ENCODE measurements at places on chromosomes 3 and 15.

GRCh38 chr15:63978511-63979261 is 67.6 kb downstream of the DAPK2 start:
- DNase-seq, result no peak

DNA sequence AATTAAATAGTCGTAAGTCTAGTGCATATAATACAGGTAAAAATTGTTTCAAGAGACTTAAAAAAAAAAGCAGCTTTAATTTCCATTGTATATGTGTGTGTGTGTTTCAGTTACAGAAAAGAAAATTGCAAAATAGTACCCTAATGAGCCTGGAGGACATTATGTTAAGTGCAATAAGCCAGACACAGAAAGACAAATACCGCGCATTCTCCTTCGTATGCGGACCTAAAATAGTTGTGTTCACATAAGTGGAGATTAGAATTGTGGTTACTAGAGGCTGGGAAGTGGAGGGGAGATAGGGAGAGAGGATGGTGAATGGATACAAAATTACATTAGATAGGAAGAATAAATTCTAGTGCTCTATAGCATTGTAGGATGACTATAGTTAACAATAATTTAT is 3.6 kb downstream of the MESD start:
- no peak for DNase-seq

DNA sequence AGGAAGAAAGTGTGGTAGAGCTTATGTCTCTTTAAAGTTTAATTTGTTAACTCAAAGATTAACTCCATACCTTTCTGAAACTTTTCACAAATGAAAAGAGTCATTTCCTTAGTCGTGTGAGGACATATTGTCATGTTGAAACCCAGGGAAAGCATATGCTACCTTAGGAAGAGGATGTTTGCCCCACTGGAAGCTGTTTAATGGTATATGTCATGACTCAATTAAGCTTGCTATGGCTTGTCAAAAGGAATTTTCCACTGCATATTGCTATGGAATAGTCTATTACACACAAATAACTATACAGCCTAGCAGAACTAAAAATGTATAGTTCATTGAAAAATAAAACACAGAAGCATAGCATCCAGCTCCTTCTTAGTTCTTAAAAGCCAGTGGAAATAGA is 69.9 kb downstream of the NSUN3 start:
- DNase-seq, result no peak

GRCh38 chr3:147407498-147408187 is 1.3 kb upstream of the ZIC4 start:
- DNase-seq, result no peak

DNA sequence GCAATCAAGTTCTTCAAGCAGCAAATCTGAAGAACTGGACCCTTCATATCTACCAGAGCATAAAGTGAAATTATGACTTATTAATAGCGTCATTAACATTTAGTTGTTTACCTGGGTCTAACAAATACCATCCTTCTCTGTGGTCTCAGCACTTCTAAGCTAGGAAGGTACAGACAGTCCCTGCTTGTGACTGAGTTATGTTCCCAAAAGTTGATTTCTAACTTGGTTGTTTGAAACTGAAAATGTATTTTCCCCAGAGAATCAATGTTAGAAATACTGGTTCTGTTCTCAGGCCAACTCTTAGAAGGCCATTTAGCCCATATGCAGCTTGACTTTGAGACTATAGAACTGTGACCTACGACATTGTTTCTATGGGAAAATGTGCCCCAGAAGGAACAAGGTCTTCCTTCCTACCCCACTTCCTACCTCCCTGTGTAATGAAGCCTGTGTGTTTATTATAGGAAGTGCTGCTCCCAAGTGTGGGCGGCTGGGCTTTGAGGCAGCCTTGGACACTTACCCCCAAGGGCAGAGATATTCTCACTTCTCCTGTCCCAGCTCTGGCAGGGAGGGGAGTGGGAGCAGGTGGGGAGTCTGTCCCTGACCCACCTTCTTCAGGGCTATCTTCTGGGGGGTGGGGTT is 12.2 kb upstream of the MAPK6 start:
- DNase-seq, result no peak

- DNase-seq, result no peak
Measured at GRCh38 chr3:23671851-23672589, 133.7 kb upstream of the UBE2E1 start.

- DNase-seq, result peak; percentile 70
Measured at GRCh38 chr3:141308588-141309218, 59.6 kb upstream of the ZBTB38 start.

DNA sequence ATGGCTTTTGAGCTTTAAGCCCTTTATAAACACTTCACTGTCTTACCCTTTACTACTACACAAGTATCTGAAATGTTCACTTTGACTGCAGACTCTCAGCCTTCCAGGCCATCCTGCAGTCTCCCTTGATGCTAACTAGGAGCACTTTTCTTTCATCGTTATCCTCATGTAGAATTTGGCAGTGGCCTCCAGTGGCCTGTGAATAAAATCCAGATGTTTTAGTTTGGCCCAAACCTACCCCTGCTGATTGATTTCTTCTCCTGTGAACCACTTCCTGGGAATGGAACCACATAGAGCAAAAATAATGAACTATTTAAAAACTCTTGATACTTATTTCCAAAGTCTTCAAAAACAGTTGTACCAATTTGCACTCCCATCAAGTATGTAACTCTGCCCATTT is 271.9 kb downstream of the FEZF2 start:
- no peak for DNase-seq

- no peak for DNase-seq
Measured at GRCh38 chr15:92637626-92638025, 17.9 kb downstream of the FAM174B start.

- no peak for DNase-seq
Measured at GRCh38 chr3:82736696-82737277, 975.3 kb upstream of the GBE1 start.

- no peak for DNase-seq
Measured at GRCh38 chr3:165133188-165133899, 55.0 kb upstream of the SI start.

- no peak for DNase-seq
Measured at GRCh38 chr3:144523396-144523795, 551.8 kb downstream of the DIPK2A start.

DNA sequence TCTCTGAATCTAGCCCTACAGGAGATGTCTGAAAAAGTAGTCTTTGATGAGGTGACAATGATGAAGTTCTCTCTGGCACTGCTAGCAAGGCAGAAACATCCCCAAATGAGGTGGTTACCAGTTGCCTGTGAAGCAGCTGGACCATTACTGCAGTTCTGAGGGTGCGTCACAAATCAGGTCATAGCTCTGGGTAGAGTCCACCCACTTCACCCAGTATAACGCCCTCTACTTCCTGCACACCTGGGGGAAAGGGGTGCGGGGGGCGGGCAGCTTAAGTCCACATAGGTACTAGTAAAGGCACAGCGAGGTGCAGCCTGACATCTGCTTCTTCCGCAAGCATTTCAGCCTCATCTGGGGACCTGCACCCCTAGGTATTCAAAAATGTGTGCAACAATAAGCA is 13.4 kb upstream of the SATB1 start:
- DNase-seq, result no peak

GRCh38 chr3:109118584-109118983 is 650 bp upstream of the MORC1 start:
- DNase-seq, result no peak

DNA sequence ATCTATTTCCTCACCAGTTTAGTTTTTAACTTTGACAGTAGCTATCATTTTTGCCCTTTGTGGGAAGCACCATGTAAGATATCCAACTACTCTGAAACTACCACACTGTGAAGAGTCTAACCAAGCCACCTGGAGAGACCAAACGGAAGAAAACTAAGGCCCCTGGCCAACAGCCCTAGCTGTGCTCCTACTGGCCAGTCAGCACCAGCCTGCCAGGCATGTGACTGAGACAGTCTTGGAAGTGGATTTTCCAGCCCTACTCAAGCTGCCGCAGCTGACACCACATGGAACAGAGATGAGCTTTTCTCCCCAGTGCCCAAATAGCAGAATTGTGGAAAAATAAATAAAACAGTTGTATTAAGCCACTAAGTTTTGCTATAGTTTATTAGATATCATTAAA is 2.9 kb upstream of the TBC1D5 start:
- DNase-seq, result no peak

GRCh38 chr15:50907601-50908208 is 778 bp upstream of the AP4E1 start:
- peak; percentile 49 for DNase-seq

DNA sequence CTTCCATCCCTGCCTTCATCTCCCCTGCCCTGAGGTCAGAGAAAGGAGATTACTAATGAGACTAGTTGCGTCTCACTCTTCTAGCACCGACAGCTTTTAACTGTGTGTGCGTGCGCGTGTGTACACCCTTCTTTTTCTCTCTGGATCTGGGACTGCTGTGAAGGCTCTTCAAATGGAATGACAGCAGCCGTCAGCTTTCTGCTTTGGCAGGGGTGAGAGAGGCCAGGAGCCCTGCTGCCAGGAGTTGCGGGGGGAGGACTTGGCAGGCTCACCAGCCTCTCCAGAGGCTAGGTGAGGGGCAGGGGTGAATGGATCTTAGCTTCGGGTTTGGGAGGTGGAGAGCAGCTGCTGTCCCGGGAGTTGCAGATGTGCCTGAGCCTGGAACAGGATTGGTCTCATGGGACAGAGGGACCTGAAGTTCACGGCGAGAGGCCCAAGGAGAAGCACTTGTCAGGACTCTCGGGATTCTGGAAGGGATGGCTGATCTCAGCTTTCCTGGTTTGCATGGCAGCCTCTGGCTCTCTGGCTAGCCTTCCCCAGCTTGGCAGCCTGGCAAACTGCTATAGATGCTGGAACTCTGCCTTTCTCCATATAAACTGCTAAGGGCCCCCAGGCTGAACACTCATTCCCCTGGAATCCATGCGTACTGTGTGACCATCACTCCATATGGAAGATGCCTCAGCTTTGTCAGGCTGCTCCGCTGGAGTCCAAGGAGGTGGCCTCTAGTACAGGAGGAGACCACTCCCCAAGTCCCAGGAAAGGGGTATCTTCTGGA is 16.6 kb downstream of the TEX264 start:
- no peak for DNase-seq

DNA sequence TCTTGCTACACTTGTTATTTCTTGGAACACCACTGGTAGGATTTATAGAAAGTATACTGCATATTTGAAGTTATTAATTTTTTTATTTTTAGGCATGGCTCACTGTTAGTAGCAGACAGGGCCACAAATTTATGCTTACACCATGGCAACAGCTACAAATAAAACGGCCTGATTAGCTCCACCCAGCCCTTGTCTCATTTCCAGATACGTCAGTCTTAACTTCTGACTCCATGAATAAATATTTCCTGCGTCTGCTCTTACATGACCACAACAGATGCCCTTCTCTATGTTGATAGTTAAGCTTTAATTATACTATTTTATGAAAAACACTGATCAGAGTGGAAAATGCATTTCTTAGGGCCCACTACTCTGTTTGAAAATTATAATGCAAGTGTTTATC is 62.3 kb upstream of the CPOX start:
- DNase-seq, result no peak

GRCh38 chr3:24382647-24383046 is 112.0 kb downstream of the THRB start:
- no peak for DNase-seq

GRCh38 chr15:75718328-75718727 is 5.7 kb upstream of the CSPG4 start:
- DNase-seq, result no peak

DNA sequence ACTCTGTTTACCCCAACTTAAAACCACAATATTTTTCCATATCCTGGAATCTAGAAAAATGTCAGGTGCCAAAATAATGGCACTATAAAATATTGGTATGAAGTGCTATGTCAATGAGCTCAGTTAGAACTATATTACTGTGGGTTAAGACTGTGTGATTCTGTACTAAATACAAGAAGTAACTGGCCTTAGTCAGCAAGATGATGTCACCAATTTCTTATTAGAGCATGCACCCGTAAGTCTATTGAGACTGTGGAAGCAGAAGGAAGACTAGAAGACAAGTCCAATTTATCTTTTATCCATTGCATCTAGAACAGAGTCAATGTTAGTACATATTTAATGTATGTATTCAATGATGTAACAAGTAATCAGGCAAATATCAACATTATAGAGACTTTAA is 25.0 kb downstream of the LRRC58 start:
- DNase-seq, result no peak

DNA sequence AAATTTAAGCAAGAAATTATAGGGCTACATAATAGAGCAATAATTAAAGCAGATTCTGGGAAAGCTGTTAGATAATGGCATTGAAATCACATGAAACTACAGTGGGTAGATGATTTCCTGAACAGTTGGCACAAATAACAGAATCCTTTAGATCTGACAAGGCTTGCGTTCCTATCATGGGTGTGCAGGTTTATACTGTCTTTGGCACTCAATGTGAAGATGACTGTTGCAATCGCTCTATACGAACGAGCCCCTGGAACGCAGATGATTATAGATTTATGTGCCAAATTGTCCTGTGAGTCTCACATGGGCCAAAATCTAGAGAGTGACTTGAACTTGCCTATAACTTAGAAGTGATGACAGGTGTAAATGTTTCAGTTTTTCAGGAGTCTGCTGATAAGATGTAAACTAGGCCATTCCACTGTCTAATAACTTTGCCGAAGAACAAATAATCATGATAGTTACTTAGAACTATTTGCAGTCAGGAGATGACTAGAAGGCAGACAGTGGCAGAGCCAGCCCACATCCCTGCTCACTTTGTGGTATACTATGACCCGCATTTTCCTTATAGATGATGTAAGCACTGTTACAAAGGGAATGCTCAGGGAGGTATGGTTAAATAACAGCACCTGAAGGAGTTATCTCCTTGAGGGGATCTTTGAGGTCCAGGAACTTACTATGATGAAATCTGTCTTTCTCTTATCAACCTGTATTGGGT is 30.5 kb upstream of the TRPC1 start:
- no peak for DNase-seq

- DNase-seq, result no peak
Measured at GRCh38 chr3:100802126-100802525, 92.8 kb downstream of the TFG start.

GRCh38 chr3:94118390-94118789 is 55.5 kb downstream of the NSUN3 start:
- no peak for DNase-seq

DNA sequence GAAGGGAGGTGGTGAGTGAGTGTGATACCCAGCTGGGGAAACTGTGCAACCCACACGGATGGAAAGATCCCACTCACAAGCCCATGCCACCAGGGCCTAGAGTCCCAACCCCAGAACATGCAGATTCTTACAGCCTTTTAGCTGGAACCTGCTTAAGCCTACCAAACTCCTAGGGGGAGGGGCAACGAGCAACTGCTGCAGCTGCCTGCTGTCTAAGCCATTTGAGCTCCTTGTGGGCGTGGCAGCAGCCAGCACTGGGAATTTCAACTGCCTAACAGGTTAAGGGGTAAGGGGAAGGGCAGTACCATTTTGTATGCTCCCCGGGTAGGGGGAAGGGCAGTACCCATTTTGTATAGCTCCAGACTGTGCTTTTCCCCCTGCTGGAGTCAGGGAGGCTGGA is 673.2 kb upstream of the BCHE start:
- no peak for DNase-seq

- no peak for DNase-seq
Measured at GRCh38 chr3:60386306-60386705, 864.9 kb downstream of the FHIT start.

GRCh38 chr3:129793942-129794310 is 99.6 kb downstream of the TMCC1 start:
- peak; percentile 47 for DNase-seq

GRCh38 chr3:152497457-152497856 is 228.7 kb downstream of the MBNL1 start:
- DNase-seq, result no peak

Data from SW480 (cell line).